AG04449 (cell line): ENCODE measurements at places on chromosomes 2 and 18.
A peak's percentile ranks its signal among the peaks of the same experiment; 100 is the strongest.

DNA sequence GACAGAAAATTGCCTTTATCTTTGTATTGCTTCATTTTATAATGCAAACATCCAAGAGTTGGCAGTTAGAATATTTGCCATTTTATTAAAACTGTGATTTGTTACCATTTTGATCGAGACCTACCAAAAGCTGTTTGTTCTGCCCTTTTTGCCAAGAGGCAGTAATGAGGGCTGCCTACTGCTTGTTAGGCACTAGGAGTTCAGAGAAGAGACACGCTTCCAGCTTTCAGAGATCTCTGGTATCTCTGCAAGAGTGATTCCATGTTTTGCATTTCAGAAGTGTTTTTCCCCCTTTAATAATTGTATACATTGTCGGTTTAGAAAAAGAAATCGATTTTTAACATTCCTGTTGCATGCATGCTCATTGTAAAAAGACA, 628 bp downstream of the MRPL30 start:
- no peak for DNase-seq

DNA sequence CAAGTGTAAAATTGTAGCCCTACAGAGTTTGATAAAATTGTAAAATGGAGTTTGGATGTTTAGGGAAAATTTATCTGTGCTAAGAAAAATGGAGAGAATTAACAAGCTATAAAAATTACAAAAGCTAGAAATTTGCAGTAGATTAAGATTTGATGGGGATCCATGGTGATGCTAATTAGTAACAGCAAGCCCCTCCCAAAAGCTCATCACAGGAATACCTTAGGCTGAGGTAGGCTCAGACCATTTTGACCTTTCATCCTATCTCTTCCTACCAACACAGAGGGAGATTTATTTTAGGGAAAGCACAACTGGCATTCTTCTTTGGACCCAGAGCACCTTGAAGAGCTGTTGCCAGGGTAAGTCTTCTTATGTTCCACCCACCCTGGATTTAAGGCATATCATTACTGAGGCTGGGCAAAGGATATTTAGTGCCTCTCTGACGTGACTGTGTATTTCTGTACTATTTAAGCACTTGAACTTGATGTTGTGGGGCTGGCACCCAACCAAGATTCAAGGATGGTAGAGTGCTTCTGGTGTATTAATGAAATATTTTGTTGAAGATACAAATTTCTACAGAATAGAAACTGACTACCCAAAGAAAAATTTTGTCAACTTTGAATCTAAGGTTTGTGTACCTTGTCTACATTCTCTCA, 70.8 kb upstream of the SLC39A10 start:
- no peak for DNase-seq

- no peak for DNase-seq
Observed at GRCh38 chr2:73594251-73594650, 48.0 kb downstream of the NAT8 start.

- DNase-seq: no peak
Observed at GRCh38 chr2:63729362-63729761, 112.3 kb upstream of the UGP2 start.

DNA sequence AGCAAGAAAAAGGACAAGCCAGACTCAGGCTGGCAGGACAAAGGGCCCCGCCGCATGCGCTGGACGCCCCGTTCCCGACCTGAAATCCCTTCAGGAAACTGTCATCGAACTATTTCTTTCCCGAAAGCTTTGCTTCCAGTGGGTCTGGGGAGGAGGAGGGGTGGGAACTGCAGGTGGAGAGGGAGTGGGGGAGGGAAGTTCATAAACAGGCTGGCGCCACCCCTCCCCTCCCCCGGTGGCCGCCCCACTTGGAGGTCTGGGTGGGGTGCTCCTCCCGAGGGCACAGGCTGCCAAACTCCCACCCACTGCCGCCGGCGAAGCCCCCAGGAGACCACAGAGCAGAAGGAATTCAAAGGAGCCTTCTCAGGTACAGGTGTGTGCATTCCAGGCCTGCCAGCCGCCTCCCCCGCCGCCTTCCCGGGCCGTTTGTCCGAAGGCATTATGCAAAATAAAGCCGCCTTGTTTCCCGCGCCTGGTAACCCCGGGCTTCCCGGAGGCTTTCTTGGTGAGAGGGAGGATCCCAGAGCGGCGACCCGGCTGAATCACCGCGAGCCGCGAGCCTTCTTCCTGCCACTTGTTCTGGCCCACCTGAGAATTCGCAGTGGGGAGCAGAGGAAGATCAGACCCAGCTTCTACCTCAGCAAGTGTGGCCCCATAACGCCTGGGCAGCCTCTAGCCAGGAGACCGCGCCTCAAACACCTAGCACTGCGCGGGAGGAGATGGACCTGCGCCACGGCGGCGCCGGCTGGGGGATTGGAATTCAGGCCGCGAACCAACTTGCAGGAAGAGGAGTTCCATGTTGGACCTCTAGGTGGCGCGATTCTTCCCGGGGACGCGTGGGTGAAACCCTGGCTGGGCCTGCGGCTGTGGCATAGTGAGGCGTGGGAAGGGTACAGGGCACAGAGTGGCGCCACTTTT, 101.9 kb downstream of the FOXI3 start:
- DNase-seq: no peak

DNA sequence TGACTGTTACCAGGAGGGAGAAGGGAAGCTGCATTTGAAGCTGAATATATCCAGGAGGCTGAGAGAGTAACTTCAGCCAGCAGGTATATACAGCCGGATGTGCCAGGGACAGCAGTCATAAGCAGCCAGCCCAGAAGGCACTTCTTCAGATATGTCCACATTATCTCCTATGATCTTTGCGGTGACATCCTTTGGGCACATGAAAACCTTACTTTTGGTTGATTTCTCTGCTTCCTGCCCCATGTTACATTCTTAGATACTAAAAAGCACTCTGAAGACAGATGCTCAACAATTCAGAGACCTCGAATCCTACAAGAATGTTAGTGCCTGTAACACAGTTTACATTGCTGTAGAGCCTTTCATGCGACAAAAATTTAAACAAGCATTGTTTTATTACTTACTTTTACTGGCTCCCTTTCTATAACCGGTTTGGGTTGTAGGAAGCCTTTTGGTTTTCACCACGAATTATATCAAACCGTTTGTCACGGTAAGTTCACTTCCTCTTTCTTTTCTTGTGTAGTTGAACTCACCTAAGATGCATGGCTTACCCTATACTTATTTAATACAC, 50.3 kb upstream of the TLK1 start:
- DNase-seq: no peak

GRCh38 chr2:59660262-59660661, 893.2 kb downstream of the BCL11A start:
- no peak for DNase-seq

- DNase-seq: no peak
Observed at GRCh38 chr2:118845522-118846441, 1.7 kb downstream of the EN1 start.

- DNase-seq: no peak
Observed at GRCh38 chr2:85511008-85511811, 27.8 kb upstream of the MAT2A start.

DNA sequence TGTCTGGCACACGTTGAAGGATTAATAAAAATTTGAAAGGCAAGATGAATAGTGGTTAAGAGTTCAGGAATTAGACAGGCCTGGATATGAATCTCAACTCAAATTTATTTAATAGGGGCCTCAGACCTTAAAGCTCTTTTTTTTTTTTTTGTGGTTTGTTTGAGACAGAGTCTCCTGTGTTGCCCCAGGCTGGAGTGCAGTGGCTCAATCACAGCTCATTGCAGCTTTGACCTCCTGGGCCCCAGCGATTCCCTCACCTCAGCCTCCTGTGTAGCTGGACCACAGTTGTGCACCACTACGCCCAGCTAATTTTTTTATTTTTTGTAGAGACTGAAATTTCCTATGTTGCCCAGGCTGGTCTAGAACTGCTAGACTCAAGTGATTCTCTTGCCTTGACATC, 3.0 kb downstream of the ZRANB3 start:
- no peak for DNase-seq

DNA sequence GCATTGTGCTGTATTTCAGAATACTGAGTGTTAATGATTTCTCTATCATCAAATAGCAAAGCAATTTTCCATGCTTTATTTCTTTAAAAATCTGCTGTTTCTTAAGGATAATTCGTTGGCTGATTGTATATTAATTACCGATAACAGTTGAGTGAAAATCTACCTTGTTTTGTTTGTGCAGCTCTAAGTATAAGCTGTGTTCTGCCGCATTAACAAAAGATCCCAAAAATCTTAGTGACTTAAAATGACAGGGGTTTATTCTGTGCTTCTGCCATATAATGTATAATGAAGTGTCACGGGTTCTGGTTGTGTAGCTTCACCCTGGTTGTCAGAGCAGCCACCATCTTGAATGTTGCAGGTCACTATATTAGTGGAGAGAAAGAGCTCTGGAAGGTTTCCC, 196.1 kb downstream of the ACTR3 start:
- DNase-seq: no peak

GRCh38 chr18:58370612-58371011, 258.3 kb downstream of the ALPK2 start:
- DNase-seq: no peak

- no peak for DNase-seq
Observed at GRCh38 chr2:182553483-182553882, 126.6 kb upstream of the PDE1A start.

DNA sequence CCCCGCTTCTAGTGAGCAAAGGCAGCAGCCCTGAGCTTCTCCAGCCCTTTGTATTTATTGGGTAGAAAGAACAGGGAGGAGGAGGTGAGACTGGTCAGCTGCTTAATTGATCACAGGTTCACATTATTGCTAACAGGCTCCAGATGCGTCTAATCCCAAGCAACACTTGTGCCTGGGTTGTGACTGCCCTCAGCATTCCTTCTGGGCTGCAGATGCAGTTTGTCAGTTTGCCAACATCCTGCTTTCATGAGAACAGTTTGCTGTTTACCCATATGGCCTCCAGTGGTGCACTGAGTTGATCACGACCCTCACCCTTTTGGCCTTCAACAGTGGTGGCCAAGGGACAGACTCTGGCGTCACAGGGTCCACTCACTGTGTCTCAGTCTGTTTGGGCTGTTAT, 159.5 kb upstream of the ZNF516 start:
- DNase-seq: no peak

GRCh38 chr2:167157523-167157922, 269.2 kb downstream of the XIRP2 start:
- DNase-seq: no peak

DNA sequence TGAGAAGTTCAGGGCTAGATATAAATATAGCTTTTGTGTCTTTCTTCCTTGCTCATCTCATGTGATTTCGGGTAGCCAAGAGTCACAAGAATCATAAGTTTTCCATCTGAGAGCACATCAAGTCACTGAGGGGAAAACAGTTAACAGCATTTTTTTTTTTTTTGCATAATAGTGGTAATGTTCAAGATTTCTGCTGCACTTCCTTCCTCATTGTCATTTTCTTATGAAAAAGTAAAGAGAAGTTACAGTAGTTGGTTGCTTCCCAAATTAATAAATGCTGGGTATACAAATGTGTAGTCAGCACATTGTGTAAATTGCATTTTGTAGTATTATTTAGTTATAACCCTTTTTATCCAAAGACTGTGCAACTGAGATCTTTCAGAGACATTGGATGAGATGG, 93.6 kb downstream of the ZEB2 start:
- DNase-seq: no peak

GRCh38 chr18:57095884-57096283, 51.0 kb upstream of the BOD1L2 start:
- no peak for DNase-seq

DNA sequence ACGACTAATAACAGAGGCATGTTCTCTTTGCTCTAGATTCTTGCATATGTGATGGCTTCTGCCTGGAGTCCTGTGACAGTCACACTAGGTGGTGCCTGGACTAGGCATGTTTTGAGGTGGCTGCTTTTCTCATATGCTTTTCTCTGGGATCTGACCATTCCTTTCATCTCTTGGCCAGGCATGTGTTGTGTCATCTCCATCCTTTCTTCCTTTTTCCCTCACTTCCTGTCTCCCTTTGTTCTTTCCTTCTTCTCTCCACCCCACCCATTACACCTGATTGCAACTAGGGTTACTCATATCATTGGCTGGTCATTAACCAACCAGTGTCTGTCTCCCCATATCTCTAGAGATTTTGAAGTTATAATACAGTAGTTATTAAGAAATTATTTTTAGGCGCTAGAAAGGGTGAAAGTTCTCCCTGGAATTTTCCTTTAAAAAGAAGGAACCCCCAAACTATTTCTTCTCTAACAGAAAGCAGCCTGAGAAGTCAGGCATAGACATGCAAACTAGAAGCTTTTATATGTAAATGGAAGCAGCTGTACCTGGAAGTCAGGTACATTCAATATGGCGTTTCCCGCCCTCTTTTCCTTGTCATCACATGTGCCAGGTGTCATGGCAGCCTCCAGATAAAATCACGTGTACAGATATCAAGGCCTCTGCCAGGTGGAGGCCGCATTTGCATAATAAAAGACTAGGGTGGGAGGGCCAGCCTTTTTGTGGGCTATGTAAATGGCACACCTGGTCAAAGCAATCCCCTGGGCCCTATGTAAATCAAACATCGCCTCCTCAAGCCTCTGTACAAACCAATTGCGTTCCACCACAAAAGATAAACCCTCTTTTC, 220.4 kb upstream of the MEX3C start:
- no peak for DNase-seq

GRCh38 chr18:13268158-13269012, 49.8 kb downstream of the LDLRAD4 start:
- no peak for DNase-seq

DNA sequence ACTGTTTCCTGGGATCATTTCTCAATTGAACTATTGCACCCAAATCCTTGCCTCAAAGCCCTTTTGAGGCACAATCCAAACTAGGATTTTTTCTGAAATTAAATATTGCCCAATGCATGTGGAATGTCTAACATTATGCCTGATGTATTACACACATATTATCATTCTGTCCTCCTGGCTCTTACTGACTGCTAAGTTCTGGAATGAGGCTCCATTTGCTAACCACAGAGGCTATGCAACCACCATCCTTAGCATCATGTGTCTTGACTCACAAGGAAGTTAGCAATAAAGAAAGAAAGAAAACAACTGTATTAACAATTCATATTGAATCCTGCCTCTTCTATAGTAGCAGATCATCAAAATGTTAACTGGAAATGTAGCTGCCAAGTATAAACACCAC, 1142.7 kb downstream of the CNTNAP5 start:
- DNase-seq: peak; percentile 9

- DNase-seq: no peak
Observed at GRCh38 chr2:166361351-166362153, 14.2 kb downstream of the SCN9A start.

GRCh38 chr2:138121666-138122661, 157.7 kb downstream of the HNMT start:
- DNase-seq: no peak

DNA sequence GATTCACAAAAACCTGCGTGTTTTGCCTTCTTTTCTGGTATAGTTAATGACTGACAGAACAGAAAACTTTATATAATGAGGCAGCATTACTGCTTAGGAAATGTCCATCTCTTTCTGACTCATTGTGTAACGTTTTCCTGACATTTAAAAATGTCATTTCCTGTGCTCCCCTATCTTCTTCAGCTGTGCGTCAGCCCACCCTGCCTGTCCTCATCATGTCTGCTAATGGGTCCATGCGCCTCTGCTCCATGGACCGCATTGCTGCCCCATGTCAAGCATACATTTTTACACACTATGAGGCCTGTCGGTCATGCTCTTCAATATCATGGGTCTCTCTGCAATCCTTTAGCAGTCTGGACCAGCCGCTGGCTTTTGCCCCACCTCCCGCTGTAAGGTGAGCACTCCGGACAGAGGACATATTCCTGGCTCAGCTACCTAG, 234.3 kb downstream of the CDCA7 start:
- DNase-seq: no peak
